ENCODE measurements at places on chromosomes 3 and 15. TPM values are rescaled to one million over a fixed set of nuclear protein-coding genes. Genes with fewer than 3 reads are reported as not detected.
A peak's percentile ranks its signal among the peaks of the same experiment; 100 is the strongest.

COL7A1 gene
- 28.7 TPM for total RNA-seq

MYO1E gene
- total RNA-seq = 34.5 TPM

ANKRD63 gene
- not detected for total RNA-seq

AVEN gene
- 15.0 TPM for total RNA-seq

GRCh38 chr15:77064539-77065308, 6.2 kb downstream of the TSPAN3 start:
- peaks cover 2% of the 10 kb centered on the region for H3K36me3 ChIP-seq
- peaks cover 58% of the 10 kb centered on the region for H3K4me1 ChIP-seq
- H3K27me3 ChIP-seq = no peaks in the 10 kb centered on the region
- no peak overlapping the region for H3K27ac ChIP-seq

DNA sequence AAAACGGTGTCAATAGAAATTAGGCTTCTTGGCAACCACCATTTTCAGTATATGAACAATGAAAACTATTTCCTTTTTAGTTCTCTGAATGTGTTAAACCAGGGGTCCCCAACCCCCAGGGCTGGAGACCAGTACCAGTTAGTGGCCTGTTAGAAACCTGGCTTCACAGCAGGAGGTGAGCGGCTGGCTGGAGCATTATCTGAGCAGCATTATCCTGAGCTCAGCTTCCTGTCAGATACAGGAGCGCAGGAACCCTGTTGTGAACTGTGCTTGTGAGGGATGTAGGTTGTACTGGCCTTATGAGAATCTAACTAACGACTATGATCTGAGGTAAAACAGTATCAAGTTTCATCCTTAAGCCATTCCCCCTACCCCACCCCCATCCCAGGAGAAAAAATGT, 328.7 kb downstream of the ZBBX start:
- no peaks in the 10 kb centered on the region for H3K27me3 ChIP-seq
- DNase-seq = no peak
- H3K27ac ChIP-seq = no peak overlapping the region
- no peak overlapping the region for H3K4me3 ChIP-seq
- peaks cover 10% of the 10 kb centered on the region for H3K4me1 ChIP-seq
- no peaks in the 10 kb centered on the region for H3K36me3 ChIP-seq

DNA sequence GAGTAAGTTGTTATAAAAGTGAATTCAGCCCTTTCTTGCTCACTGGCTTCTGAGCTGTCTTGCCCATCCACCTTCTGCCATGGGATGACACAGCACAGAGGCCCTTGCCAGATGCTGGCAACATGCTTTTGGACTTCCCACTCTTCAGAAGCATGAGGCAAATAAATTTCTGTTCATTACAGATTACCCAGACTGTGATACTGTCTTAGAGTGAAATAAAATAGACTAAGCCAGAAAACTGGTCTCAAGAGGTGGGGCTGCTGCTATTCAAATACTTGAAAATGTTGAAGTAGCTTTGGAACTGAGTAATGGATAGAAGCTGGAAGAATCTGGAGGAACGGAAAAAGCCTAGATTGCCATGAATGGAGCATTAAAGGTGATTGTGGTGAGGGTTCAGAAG, 170.4 kb downstream of the ZMAT3 start:
- H3K27me3 ChIP-seq = no peaks in the 10 kb centered on the region
- H3K27ac ChIP-seq = peak overlapping the region; percentile 41
- no peak for DNase-seq
- no peaks in the 10 kb centered on the region for H3K4me1 ChIP-seq
- H3K36me3 ChIP-seq = no peaks in the 10 kb centered on the region
- no peak overlapping the region for H3K4me3 ChIP-seq

GRCh38 chr3:49903451-49904424, at the start of gene MST1R:
MST1R (minus strand) TSS chr3:49903873; CDS start chr3:49903609, 264 bp downstream.
- H3K36me3 ChIP-seq = no peaks in the 10 kb centered on the region
- DNase-seq = peak; percentile 53
- no peak within 1 kb of the TSS for H3K4me3 ChIP-seq
- no peak within 1 kb of the TSS for H3K27ac ChIP-seq
- H3K4me1 ChIP-seq = peaks cover 11% of the 10 kb centered on the region

GRCh38 chr3:177703788-177704187, 506.5 kb upstream of the TBL1XR1 start:
- H3K4me3 ChIP-seq = no peak overlapping the region
- no peaks in the 10 kb centered on the region for H3K36me3 ChIP-seq
- H3K4me1 ChIP-seq = peaks cover 28% of the 10 kb centered on the region
- no peak for DNase-seq
- peak overlapping the region; percentile 46 for H3K27ac ChIP-seq
- no peaks in the 10 kb centered on the region for H3K27me3 ChIP-seq

GRCh38 chr15:97875025-97875512, 85.4 kb upstream of the ARRDC4 start:
- H3K27me3 ChIP-seq = no peaks in the 10 kb centered on the region
- H3K4me3 ChIP-seq = no peak overlapping the region
- no peak for DNase-seq
- no peaks in the 10 kb centered on the region for H3K4me1 ChIP-seq
- peaks cover 2% of the 10 kb centered on the region for H3K36me3 ChIP-seq

- H3K27me3 ChIP-seq = no peaks in the 10 kb centered on the region
- H3K4me1 ChIP-seq = peaks cover 6% of the 10 kb centered on the region
- H3K4me3 ChIP-seq = no peak overlapping the region
- DNase-seq = no peak
- no peaks in the 10 kb centered on the region for H3K36me3 ChIP-seq
Observed at GRCh38 chr15:84929795-84930603, 45.5 kb downstream of the SLC28A1 start.

GRCh38 chr15:53437985-53438841, 321.2 kb downstream of the WDR72 start:
- peaks cover 39% of the 10 kb centered on the region for H3K4me1 ChIP-seq
- no peak for DNase-seq
- H3K36me3 ChIP-seq = no peaks in the 10 kb centered on the region
- no peaks in the 10 kb centered on the region for H3K27me3 ChIP-seq
- peak overlapping the region; percentile 32 for H3K27ac ChIP-seq

Measured in neural crest cell (in vitro differentiated cells).